ENCODE measurements at places on chromosomes 3 and 15.

DNA sequence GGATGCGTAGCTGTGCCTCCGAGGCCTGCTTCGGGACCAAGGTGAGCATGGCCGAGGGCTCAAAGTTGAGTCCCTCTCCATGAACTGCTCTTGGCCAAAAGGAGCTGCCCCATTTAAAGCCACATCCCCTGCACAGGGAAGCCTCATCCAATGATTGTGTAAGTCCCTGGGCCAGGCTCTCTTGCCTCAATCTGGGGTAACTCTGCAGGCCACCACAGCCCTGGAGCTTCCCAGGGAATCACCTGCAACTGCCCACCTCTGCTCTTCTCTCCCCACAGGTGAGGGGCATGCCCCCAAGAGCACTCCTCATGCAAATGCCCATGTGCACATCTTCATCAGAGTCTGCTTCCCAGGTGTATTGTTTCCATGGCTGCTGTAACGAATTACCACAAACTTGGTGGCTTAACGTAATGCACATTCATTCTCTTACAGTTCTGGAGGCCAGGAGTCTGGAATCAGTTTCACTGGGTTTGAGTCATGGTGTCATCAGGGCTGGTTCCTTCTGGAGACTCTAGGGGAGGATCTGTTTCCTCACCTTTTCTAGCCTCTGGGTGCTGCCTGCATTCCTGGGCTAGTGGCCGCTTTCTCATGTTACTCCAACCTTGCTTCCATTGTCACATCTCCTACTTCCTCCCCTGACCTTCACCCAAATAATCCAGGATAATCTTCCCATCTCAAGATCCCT is 25.0 kb upstream of the LOXL1 start:
- DNase-seq, result no peak

DNA sequence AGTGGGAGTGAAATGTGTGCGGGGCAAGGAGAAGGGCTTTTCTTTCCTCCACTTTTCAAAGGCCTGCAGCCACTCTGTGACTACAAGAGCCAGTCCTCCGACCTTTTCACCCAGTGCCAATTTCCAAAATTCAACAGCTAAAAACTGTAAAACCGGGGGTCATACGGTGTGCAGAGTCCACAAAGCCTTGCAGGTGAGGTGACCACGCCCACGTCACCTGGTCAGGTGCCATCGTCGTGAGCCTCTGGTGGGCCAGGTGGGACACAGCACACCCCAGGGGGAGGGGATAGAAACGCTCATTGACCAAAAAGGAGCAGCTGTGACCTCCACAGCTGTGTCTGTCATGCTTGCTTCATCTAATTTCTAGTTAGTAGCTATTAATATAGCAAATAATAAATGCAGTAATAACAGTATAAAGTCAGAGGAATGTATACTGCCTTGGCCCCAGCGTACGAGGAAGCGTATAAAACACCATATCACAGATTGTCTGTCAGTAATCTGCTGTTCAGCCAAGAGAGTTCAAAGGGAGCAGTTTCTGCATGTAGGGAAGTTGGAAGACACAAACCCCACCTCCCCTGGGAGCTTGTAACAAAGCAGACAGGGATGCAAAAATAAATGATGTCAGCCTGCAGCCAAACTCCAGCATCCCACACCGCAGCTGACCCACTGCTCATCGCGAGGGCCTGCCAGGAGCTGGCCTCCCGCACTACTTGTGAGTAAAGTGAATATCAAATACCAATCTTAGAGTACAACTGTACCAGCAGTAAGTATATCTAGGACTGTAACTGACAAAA is 86.7 kb downstream of the VGLL4 start:
- DNase-seq, result no peak

DNA sequence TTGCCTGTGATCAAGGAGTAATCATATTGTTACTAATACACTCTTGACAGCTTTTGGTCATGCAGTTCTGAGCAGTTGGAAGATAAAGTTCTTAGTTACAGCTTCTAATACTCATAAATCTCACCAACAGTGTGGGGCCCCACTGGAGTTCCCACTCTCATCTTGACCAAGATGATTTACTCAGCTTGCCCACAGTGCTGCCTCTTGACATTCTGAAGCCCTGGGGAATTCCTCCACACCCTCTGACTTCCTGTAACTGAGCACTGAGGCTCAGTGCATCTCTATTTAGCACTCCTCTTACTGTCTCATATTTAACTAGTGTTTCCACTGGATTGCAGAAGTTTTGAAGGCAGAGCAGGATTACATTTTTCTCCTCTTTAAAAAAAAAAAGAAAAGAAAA is 1.9 kb upstream of the ARL6IP5 start:
- DNase-seq, result peak; percentile 70

GRCh38 chr15:25674913-25675312 is 188.2 kb downstream of the ATP10A start:
- DNase-seq, result no peak

Measured in stimulated activated CD4-positive, alpha-beta T cell treated with anti-CD3 and anti-CD28 coated beads, Interleukin-12 subunit alpha, Interleukin-12 subunit beta, amount 100 ng/mL, for 48 hours (primary cell).